ENCODE measurements at places on chromosomes 4 and X. TPM values are rescaled to one million over a fixed set of nuclear protein-coding genes. Genes with fewer than 3 reads are reported as not detected.
A peak's percentile ranks its signal among the peaks of the same experiment; 100 is the strongest.

DNA sequence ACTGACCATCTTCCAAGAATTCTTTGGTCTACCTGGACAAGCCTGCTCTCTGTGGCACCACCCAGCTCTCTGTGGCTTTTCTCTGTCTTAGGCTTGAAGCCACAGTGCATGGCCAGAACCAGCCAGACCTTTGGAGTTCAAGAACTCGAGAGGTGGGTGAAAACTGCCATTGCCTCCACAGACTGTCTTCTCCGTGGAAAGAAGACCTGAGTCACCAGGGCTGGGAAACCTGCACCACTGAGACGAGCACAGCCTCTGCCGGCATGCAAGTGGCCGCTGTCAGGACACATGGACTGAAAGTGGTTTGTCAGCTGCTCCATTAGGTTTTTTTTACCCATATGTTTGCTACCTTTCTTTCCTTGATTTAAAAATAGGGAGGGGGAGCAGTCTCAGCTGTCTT, 74.5 kb downstream of the MGST2 start:
- H3K4me3 ChIP-seq: no peak overlapping the region
- peaks cover 3% of the 10 kb centered on the region for H3K36me3 ChIP-seq
- H3K27ac ChIP-seq: peak overlapping the region; percentile 1

Gene ATOH1
- not detected for total RNA-seq

Gene ZFYVE28
- 1.4 TPM for total RNA-seq

- no peak for DNase-seq
- no peak overlapping the region for H3K27ac ChIP-seq
- no peaks in the 10 kb centered on the region for H3K36me3 ChIP-seq
- no peak overlapping the region for H3K4me3 ChIP-seq
Observed at GRCh38 chr4:107153228-107153627, 117.1 kb upstream of the DKK2 start.

DNA sequence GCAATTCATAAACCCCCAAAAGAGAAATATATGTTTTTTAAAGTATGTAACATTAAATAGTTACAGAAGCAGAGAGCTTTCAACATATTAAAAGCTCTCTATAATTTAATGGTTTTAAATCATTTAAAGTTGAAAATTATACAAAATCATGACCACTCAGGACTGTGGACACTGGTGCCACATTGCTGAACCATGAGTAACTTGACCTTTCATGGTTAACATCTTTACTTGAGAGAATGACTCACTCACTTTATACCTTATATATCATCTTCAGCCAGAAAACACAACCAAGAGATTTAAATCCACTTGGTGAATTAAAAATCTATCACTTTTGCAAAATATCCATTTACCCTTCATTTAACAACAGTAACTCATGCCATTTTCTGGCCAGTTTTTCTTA, 584.3 kb upstream of the SMIM31 start:
- H3K4me3 ChIP-seq: no peak overlapping the region
- H3K36me3 ChIP-seq: no peaks in the 10 kb centered on the region
- no peak for DNase-seq
- no peak overlapping the region for H3K27ac ChIP-seq
- no peaks in the 10 kb centered on the region for H3K27me3 ChIP-seq

Gene GPR101
- total RNA-seq: not detected

- H3K27ac ChIP-seq: no peak overlapping the region
- H3K36me3 ChIP-seq: peaks cover 22% of the 10 kb centered on the region
- no peak overlapping the region for H3K4me3 ChIP-seq
- peaks cover 7% of the 10 kb centered on the region for H3K4me1 ChIP-seq
- no peaks in the 10 kb centered on the region for H3K27me3 ChIP-seq
Observed at GRCh38 chr4:26887143-26887542, 26.5 kb downstream of the STIM2 start.

Gene SYNPO2
- 0.07 TPM for total RNA-seq

DNA sequence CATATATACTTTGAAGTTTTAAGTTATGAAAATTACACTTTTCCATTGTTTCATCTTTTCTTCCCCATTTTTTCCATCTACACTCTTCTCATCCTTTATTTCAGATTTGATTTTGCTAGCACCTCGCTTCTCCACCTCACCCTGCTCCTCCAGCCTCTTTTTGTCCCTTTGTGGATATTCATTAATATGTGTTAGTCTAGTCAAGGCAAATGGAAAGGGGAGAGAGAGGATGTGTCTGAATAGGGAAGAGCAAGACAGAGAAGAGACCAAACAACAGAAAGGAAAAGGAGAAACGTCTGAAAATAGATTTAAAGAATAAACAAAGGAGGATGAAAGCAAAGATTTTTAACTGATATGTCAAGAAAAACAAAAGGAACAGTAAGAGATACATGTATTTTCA, 24.1 kb downstream of the GPM6A start:
- H3K27ac ChIP-seq: no peak overlapping the region
- DNase-seq: no peak
- no peaks in the 10 kb centered on the region for H3K36me3 ChIP-seq
- H3K4me1 ChIP-seq: peaks cover 28% of the 10 kb centered on the region

DNA sequence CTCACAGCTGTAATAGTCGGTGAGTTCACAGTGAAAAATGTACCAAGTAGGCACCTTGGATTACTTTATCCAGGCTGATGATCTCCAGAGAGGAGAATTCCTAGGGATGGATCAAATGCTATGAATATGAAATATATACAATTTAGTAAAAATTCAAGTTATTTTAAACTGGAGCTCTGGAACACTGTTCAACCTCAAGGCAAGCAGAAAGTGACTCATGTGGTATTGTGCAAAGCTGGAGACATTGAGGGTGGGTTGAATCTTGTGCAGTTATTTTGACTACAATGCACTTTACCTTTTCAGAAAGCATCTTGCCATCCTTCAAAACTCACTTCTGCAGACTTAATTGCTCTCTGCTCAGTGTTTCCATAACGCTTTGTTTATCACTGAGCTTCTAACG, 43.4 kb downstream of the OSTC start:
- H3K4me3 ChIP-seq: no peak overlapping the region
- no peaks in the 10 kb centered on the region for H3K4me1 ChIP-seq
- H3K27me3 ChIP-seq: no peaks in the 10 kb centered on the region

Gene HERC5
- total RNA-seq: 1.7 TPM

DNA sequence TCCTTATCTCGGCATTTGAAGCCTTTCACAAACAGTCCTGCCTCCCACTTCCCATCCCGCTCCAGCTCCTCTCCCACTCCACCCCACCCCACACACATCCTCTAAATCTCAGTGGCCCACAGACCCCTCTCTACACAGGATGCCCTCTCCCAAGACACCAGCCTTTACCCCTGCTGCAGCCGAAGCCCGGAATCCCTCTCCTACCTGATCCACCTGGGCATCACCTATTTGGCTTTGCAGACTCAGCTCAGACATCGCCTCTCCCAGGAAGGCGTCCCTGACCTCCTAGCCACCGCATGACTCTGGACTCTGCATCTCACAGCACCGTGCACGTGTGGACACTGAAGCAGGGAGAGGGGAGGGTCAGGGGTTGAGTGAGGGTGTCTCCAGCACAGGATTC, 11.5 kb downstream of the PPP2R2C start:
- no peaks in the 10 kb centered on the region for H3K36me3 ChIP-seq
- H3K27me3 ChIP-seq: peaks cover 62% of the 10 kb centered on the region
- peaks cover 6% of the 10 kb centered on the region for H3K4me1 ChIP-seq
- H3K4me3 ChIP-seq: no peak overlapping the region
- H3K27ac ChIP-seq: no peak overlapping the region

DNA sequence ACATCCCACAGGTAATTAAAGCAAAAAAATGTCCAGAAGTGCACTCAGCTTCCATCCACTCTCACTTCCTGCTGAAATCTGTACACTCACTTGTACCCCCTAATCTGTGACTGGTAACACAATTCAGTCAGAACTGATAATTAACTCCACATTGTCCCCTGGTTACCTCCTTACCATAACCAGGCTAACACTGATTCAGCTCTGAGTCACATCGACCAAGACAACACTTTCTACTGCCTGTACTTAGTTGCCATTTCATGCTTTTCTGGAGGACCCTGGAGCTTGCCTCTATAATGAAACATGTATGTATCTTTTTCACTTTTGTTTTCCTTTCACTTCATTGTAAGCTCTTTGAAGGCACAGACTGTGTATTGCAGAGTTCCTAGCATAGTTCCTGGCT, 130.9 kb upstream of the GABRG1 start:
- H3K27me3 ChIP-seq: peaks cover 32% of the 10 kb centered on the region
- H3K4me3 ChIP-seq: no peak overlapping the region
- H3K27ac ChIP-seq: no peak overlapping the region
- no peaks in the 10 kb centered on the region for H3K4me1 ChIP-seq
- H3K36me3 ChIP-seq: no peaks in the 10 kb centered on the region

- no peaks in the 10 kb centered on the region for H3K36me3 ChIP-seq
Observed at GRCh38 chr4:67051000-67051789, 494.1 kb downstream of the CENPC start.

GRCh38 chr4:123517971-123518370, 121.4 kb downstream of the SPRY1 start:
- no peak overlapping the region for H3K4me3 ChIP-seq
- H3K36me3 ChIP-seq: peaks cover 3% of the 10 kb centered on the region
- peaks cover 31% of the 10 kb centered on the region for H3K4me1 ChIP-seq
- no peaks in the 10 kb centered on the region for H3K27me3 ChIP-seq

DNA sequence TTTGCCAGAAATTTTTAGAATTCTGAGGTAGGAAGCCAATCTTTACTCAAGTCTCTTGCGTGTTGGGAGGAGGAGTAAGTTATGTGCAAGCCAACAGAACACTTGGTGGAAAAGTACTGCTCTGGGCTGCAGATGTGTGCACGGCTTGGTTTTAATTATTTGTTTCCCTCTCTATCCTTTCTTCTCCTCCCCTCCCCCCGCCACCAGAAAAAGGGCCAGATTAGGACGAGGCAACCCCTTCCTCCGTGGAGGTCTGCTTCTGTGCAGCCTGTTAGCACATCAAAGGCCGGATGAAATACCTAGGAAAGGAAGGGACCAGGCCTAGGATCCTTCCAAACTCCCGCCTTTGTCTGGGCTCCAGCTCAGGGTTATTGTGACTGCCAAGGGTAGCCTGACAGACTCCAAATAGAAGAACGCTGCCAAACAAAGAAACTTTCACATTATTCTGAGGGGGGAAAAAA, 1.0 kb upstream of the PGRMC1 start:
- H3K27me3 ChIP-seq: no peaks in the 10 kb centered on the region
- H3K4me3 ChIP-seq: peak overlapping the region; percentile 94
- H3K4me1 ChIP-seq: peaks cover 43% of the 10 kb centered on the region
- H3K36me3 ChIP-seq: peaks cover 4% of the 10 kb centered on the region
- peak overlapping the region; percentile 98 for H3K27ac ChIP-seq

DNA sequence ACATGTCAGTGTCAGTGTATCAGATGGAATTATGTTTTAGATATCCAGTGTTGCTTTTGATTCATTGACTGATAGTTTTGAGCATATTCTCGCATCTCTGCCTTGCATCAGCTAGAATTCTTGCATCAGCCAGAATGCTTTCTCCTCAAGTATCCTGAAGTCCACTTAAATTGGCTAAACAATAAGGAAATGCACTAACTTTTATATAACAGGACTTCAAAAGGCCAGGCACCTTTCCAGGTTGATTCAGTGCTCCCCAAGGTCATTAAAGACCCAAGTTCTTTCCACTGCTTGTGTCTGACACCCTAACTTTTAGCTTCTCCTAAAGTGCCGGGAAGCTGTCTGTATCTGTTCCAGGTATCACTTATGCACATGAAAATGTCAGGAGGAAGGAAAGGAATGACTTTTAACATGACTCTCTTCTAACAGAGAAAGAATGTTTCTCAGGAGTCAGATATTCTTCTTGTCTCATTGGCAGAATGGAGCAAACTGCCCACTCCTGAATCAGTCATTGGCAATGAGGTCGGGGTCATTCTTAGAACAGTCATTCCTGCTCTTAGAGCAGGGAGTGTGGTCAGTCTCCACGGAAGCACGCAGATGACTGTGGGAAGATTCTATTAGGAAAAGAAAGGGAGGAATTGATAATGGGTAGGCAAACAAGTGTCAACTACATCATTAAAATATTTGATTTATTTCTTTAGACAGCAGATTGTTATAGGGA, 92.9 kb upstream of the TLL1 start:
- H3K4me3 ChIP-seq: no peak overlapping the region
- H3K4me1 ChIP-seq: no peaks in the 10 kb centered on the region
- H3K27ac ChIP-seq: peak overlapping the region; percentile 2
- no peaks in the 10 kb centered on the region for H3K27me3 ChIP-seq
- DNase-seq: no peak

- no peak overlapping the region for H3K4me3 ChIP-seq
- peaks cover 19% of the 10 kb centered on the region for H3K4me1 ChIP-seq
- H3K27ac ChIP-seq: no peak overlapping the region
- H3K36me3 ChIP-seq: no peaks in the 10 kb centered on the region
Observed at GRCh38 chr4:175427751-175428150, 384.3 kb downstream of the GPM6A start.

- H3K27ac ChIP-seq: no peak overlapping the region
- H3K36me3 ChIP-seq: peaks cover 3% of the 10 kb centered on the region
- no peaks in the 10 kb centered on the region for H3K4me1 ChIP-seq
Observed at GRCh38 chrX:11886745-11887144, 128.7 kb downstream of the MSL3 start.

GRCh38 chrX:103730147-103730795, 19.6 kb downstream of the TMEM31 start:
- no peak overlapping the region for H3K4me3 ChIP-seq
- H3K27ac ChIP-seq: peak overlapping the region; percentile 29

- no peak overlapping the region for H3K27ac ChIP-seq
- no peak for DNase-seq
- H3K36me3 ChIP-seq: no peaks in the 10 kb centered on the region
- H3K4me3 ChIP-seq: no peak overlapping the region
- H3K4me1 ChIP-seq: peaks cover 31% of the 10 kb centered on the region
Observed at GRCh38 chr4:153146031-153146430, 58.2 kb upstream of the TRIM2 start.

DNA sequence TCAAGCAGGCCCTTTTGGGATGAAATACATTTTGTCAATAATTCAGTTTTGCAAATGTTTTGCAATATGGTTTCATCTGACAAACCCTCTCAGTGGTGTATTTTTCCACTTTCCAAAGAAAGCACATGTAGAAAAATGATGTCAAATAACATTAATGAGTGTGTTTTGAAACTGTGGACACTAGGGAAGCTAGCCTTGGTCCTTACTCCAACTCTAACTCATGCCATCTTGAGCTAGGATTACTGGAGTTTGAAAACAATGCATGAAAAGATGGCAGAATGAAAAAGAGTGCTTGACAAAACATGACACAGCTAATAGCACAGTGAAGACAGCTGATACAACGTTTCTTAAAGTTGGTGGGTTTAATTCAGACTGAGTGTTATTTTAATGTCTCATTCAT, 41.4 kb downstream of the HAND2 start:
- peaks cover 18% of the 10 kb centered on the region for H3K27me3 ChIP-seq
- H3K36me3 ChIP-seq: no peaks in the 10 kb centered on the region

Gene PPARGC1A
- total RNA-seq: 2.8 TPM

DNA sequence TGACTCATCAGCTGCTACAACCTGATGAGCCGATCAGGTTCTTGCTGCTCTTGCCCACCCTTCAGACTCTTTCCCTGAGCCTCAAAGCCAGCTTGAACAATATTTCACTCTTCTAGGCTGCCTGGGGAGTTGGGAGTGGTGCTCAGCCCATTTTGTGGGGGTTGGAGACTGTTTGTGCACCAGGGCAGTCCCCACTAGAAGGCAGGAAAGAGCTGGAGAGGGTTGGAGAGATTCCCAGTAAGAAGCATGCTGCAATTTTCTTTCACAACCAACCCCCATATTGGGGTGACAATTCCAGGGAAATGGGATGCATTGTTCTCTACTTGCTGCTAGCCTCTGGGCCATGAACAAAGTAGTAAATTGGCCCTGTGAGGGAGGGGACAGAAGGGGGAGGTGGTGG, 44.1 kb downstream of the SLC16A2 start:
- DNase-seq: no peak
- H3K4me3 ChIP-seq: no peak overlapping the region
- H3K4me1 ChIP-seq: no peaks in the 10 kb centered on the region
- no peaks in the 10 kb centered on the region for H3K27me3 ChIP-seq
- H3K27ac ChIP-seq: no peak overlapping the region
- H3K36me3 ChIP-seq: peaks cover 9% of the 10 kb centered on the region

GRCh38 chrX:13938051-13938828, 91.5 kb downstream of the GEMIN8 start:
- H3K36me3 ChIP-seq: peaks cover 9% of the 10 kb centered on the region
- H3K27me3 ChIP-seq: no peaks in the 10 kb centered on the region
- H3K4me3 ChIP-seq: peak overlapping the region; percentile 93

All from neural crest cell (in vitro differentiated cells).